ENCODE measurements at places on chromosomes 4 and X.

DNA sequence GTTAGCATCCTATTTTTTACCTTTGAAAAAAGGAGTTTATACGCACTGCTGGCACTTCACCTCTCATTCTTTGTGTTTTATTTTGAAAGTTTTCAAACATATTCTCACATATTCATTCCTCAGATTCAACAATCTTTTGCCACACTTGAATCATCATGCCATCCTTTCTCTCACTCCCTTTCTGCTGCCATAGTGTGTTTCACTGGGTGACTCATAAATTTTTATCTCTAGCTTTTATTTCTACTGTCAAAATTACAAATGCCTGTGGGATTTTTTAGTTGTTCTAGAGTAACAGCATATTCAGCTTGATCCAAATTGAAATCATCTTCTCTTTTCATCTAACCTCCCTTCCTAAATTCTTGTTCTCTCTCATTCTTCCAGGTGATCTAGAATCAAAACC, 28.0 kb downstream of the MFSD8 start:
- peak; percentile 8 for DNase-seq

GRCh38 chr4:55069248-55069647, 56.1 kb downstream of the KDR start:
- no peak for DNase-seq

DNA sequence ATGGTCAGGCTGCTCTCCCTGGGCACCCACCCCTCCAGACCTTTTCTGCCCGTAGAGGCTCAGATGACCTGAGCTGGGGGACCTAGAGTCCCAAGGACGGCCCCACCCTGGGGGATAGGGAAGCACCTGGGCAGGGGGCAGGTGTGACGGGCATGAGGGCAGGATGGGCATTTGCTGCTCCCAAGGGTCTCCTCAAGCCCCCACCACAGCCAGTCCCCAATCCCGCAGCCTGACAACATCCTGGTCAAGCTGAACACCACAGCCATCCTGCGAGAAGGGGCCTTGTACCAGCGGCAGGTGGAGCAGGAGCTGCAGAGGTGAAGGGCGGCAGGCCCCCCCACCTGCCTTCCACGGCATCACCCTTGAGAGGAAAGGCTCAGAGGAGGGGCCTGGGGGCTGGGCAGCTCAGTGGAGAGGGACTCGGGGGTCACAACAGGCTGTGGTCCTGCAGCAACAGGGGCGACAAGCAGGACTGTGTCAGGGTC, 17.8 kb upstream of the RNF4 start:
- DNase-seq, result no peak

- no peak for DNase-seq
Observed at GRCh38 chr4:2337131-2337723, 75.3 kb upstream of the MXD4 start.
